ENCODE measurements at places on chromosomes 4 and X. TPM values are rescaled to one million over a fixed set of nuclear protein-coding genes. Genes with fewer than 3 reads are reported as not detected.

GRCh38 chrX:16658284-16658683 is 8.3 kb downstream of the S100G start:
- DNase-seq = no peak

DNA sequence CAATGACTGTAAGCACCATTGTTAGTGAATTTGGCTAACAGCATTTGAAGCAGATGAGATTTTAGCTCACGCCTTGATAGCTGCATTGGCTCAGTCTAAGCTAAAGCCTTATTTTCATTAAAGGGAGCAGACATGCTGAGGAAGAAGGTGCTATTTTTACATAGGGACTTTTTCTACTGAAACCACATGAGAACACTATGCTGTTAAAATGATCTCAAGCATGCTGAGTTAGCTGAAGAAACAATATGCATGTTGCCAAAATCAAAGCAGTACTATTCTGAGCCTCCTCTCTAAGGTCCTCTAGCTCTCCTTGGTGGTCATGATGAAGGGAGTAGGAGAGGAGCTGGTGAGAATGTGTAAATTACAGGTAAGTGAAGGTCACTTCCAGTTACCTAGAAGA is 134.4 kb upstream of the JADE1 start:
- no peak for DNase-seq

DNA sequence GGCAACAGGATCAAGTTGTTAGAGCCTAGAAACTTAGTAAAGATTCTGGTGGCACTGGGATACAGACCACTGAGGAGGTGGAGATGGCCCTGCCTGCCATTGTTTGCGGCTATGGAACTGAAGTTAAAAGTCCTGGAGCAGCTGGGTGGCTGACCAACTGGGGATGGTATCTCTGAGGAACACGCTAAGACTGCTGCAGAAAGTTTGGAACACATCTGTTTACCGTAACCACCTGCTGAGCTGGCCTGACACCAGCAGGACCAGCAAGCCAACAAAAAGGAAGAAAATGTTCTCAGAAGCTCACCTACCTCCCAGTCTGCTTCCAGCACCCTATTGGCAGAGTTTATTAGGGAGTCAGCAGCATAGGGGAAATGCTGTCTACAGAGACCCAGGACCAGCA is 17.4 kb upstream of the PACRGL start:
- DNase-seq = no peak

GRCh38 chr4:1246111-1246881 is 2.6 kb downstream of the CTBP1 start:
- no peak for DNase-seq

DNA sequence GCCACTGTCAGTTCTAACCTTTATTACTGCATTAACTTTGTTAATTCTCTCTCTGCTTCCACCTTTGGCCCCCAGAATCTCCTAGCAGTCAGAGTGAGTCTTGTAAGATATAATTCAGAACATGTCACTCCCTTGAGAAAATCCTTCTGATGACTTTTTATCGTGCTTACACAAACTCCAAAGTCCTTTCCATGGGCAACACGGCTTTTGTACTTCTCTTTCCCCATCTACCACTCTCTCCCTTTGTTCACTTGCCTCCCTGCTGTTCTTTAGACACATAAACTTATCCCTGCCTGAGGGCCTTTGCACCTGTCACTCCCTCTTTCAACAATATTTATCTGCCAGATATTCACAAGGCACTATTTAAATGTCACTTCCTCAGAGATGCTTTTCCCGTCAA is 64.8 kb downstream of the MAOB start:
- DNase-seq = no peak

DNA sequence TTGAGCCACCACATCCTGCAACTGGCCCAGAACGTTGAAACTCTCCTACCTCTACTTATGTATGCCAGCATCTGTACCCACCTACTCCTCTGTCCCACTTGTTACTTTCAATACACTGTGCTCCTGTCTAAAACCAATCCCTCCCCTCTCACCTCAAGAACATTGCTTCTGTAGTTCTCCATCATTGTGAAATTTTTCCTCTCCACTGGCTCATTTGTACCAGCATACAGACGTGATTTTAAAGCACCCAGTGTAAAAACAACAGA is 25.5 kb upstream of the USO1 start:
- no peak for DNase-seq

The HSFX2 gene
- 0.66 TPM for polyA plus RNA-seq

DNA sequence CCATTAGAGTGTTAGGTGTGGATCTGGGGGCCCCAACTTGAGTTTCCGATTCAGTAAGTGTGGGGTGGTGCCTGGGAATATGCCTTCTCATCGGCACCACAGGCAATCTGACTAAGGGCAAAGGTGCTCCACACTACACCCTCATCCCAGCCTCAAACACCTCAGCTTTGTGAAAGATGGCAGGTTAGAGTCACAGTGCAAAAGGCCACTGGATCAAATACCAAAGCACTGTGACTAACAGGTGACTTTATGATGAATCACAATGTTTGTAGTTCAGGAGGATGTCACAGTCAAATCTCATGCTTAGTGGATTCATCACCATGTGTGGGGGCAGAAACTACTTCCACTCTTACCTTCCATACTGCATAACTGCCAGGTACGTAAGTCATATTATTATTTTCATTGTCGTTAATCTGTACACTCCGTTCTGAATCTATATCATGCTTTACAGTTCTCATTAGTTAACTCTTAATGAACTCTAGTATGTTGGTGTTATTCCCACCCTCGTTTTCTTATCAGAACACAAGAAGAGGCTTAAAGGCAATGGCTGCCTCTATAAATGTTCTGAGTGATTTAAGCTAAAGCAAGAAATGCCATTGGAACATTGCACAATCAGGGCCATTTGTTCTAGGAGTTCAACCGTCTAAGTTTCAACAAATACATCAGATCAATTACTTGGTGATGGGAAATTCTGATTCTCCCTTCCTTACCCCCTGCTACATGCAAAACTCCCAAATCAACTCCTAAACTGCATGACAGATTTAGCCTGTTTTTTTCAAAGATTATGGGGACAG is 50.2 kb downstream of the PRKG2 start:
- no peak for DNase-seq

- no peak for DNase-seq
Observed at GRCh38 chrX:9352243-9352642, 112.6 kb upstream of the TBL1X start.
